ENCODE measurements at places on chromosomes 7 and 10.
A peak's percentile ranks its signal among the peaks of the same experiment; 100 is the strongest.

GRCh38 chr7:118029826-118030422, 154.0 kb upstream of the LSM8 start:
- DNase-seq: no peak

DNA sequence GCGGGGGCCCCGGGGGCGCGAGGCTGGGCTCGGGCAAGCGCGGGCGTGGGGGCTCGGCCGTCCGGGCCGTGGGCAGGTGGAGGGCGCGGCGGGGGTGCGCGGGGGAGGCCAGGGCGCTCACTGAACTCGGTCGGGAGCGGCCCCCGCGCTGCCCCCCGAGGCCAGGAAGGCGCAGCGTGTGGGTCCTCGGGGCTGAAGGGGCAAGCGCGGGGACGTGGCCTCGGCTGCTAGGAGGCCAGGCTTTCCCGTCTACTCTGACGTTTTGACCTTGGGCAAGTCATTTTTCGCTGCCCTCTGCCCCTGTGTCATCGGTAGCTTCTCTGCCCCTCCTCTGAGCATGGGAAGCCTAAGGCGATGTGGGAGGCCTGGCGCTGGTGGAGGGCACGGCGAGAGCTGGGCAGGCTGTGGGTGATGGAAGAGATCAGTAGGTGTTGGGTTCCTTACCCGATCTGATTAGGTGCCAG, 441 bp downstream of the FBH1 start:
- DNase-seq: no peak

- no peak for DNase-seq
Observed at GRCh38 chr7:139808427-139808826, 20.6 kb upstream of the TBXAS1 start.

DNA sequence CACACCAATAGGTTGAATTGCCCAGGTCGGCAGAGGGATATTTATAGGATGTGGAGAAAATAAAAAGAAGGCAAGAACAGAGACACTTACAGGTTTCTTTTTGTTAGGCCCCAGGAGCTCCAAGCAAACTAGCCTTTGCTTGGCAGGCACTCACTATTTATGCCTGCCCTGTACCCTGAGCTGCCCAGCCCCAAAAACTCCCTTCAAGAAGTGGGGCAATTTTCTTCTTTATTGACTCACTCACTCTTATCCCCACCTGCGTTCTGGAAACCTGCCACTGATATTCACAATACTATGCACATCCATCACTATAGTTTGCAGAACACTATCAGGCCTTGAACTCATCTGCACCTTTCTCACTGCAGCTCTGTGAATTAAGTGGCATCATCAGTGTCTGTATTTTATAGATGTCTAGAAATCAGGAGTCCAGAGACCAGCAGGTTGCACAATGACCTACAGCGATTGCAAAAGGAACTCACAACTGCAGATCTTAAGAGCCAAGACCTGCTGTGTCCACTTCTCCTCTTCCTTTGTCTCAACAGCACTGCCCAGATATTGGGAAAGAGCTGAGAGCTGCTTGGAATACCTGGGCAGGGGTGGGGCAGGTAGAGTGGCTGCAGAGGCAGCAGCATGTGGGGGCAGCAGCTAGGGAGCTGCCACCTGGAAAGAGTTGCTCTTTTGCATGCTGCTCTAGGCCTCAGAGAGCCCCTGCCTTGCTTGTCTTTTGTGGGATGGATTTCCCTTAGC, at the start of gene SFTPD:
Gene SFTPD, minus strand, starts transcription at position 130 of the 747 bp plus-strand sequence. CDS start 2,446 bp downstream, outside the sequence.
- DNase-seq: no peak

DNA sequence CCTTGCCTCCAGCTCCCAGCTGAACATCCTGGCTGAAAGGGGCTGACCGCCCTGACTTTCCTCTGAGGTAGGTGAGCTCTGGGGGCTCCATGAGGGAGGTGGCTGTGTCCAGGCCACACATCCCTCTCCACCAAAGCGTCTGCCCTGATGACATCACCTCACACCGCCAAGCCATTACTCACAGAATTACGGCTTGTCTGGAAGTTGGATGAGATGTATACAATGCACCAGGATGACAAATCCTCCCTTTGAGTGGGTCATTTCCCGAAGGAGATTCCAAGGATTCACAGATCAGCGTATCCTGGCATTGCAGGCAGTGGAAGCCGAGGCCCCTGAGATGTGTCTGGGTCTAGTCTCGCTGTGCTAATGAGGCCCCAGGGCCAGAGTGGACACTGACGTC, 15.1 kb upstream of the RET start:
- no peak for DNase-seq

- DNase-seq: no peak
Observed at GRCh38 chr7:101527844-101528667, 101.0 kb downstream of the MYL10 start.

GRCh38 chr7:130384371-130384801, 4.1 kb downstream of the CPA1 start:
- no peak for DNase-seq

DNA sequence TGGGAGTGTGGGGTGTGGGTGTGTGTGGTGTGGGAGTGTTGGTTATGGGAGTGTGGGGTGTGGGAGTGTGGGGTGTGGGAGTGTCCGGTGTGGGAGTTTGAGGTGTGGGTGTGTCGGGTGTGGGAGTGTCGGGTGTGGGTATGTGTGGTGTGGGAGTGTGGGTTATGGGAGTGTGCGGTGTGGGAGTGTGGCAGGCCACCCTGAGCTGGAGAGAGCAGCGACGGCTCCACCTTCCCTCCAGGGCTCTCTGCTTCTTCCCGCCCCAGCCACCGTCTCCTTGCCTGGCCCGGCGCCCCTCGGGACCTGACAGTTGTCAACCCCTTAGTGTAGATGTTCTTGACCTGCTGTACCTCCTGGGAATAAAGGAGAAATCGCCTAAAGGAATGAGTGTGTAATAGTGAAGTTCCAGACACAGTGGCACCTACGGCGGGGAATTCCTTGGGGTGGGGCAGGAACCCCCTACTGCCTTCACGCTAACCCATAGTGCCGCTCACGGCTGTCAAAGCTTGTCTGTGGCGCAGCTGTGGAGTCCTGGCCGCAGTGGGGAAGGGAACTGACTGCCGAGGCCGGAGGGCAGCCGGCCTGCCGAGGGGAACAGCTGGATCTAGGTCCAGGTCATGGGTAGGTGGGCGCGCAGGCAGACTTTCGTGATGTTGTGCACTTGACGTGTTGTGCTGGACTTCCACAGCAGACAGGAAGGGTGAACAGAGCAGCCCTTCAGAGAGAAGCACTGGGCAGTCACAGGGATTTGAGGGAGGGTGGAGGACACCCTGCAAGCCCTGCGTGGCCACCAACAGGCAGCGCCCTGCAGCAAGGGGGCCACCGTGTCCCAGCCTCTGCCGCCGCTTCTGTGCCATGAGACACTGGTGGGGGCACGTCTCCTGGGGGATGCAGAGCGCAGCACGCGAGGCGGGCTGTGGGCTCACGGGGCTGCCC, 49.0 kb upstream of the EN2 start:
- no peak for DNase-seq

GRCh38 chr7:29145553-29146056, 732 bp downstream of the CPVL start:
- DNase-seq: no peak

DNA sequence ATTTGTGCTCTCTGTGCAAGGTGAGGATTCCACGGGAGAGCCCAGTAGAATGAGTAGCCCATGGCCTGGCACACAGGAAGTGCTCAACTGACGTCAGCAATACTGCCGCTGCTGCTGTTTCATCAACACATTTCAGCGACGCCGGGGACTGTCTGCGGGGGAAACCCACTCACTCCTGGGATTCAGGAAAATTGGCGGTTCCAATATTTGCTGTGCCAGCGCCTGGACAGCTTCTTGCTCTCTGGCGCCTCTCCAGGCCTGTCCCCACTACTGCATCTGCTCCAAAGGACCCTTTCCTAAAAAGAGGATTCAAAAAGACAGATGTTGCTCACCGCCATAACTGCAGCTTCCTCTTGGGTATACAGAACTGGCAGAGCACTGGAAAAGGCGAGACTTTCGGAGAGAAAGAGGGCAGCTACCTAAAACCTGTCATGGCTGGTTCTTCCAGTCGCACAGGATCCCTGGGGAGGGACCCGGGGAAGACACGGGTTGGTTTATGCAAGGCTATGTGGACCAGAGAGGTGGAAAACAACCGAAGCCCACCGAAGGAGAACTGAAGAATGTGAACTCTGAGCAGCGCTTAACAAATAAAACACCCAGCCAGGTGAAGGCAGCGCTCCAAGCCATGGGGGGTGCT, 39.7 kb upstream of the ENO4 start:
- DNase-seq: peak; percentile 60

- DNase-seq: no peak
Observed at GRCh38 chr7:133310232-133310862, 57.5 kb downstream of the EXOC4 start.

DNA sequence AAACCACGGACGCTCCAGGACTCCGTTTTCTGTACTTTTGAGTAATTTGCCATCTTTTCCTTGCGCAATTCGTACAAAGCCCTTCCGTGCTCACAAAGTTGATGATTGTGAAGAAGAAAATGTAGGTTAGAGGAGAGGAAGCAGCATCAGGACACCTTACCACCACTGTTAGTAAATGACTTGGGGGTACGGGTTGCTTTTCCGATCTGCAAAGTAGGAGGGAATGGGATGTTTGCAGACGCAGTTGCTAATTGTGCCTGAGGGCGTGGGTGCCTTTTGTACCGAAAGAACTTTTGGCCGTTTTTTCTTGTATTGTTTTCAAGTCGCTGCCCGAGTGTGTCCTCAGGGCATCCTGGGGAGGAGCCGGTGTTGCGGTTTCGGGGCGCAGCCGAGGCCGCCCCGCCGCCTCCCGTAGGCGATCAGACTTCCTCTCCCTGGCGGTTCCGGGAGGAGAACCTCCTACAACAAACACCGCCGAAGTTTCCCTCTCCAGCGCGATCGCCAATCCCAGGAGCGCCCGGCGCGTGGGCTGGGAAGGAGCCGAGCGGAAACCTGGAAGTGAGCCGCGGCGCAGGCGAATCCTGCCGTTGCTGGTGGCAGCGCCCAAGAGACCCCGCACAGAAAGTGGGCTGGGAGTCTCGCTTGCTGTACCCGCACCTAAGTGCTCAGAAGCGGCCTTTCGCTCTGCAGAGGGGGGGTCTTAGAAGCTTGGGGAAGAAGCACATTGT, 1.0 kb downstream of the PRR15 start:
- peak; percentile 78 for DNase-seq

GRCh38 chr7:141333459-141333858, 217.8 kb upstream of the AGK start:
- peak; percentile 54 for DNase-seq
